Activated T-helper 1 cell treated with anti-CD3 and anti-CD28 coated beads, Interleukin-12 subunit alpha, Interleukin-12 subunit beta, Interleukin-2, Interleukin-4 antibody, amounts not matched to agents 30 ng/mL and 10 ng/mL and 1 ng/mL, durations not matched to agents 14 hours and 24 hours and 36 hours (primary cell): ENCODE measurements at places on chromosomes 5 and 9. TPM values are rescaled to one million over a fixed set of nuclear protein-coding genes. Genes with fewer than 3 reads are reported as not detected.

SLC36A3 gene
- total RNA-seq: not detected in 2 replicates

PCDHA6 gene
- total RNA-seq: not detected in 2 replicates

FBXO10 gene
- 2.3 and 2.9 TPM in 2 replicates for total RNA-seq

AQP7 gene
- not detected in 2 replicates for total RNA-seq

ERBIN gene
- 29.8 and 32.9 TPM in 2 replicates for total RNA-seq

SPATA6L gene
- not detected in 2 replicates for total RNA-seq

DND1 gene
- 3.3 and 4.1 TPM in 2 replicates for total RNA-seq

GRCh38 chr5:26757941-26758340 lies 280.4 kb downstream of the CDH9 start:
- DNase-seq: no peak

DNA sequence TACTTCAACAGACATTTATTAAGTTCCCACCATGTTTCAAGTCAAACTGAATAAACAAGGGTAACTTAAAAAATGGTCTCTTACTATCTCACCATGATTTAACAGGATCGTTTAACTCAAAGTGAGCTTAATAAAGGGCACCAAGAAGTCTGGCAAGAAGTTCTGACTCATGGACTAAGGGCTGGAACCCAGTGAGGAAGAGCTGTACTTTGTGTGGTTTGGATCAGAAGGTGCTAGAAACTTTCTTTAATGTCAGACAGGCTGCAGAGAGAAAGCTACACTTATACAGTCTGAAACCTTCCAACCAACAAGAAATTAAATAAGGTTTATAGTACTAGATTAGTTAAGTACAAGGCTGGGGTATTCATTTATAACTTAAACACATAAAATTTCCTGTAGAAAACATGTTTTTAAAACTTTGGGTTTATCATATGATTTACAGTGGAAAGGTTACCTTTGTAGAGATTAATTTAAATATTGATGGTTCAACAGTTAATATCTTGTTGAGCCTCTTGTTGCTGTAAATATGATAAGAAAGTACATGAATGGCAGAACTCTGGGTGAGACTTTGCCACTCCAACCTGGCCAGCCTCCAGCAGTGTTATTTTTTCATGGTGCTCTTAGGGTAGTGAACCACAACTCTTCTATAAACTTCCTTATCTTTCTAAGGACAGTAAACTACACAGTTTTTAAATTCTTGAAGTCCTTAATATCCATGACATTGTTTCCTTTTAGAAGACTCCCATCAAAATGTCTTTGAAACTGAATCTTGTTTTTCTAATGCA lies 162.8 kb downstream of the MAN2A1 start:
- no peak for DNase-seq

GRCh38 chr5:102818345-102818744 lies 63.2 kb downstream of the PAM start:
- DNase-seq: no peak

- no peak for DNase-seq
These were observed 36.4 kb upstream of the DAPK1 start for GRCh38 chr9:87461256-87461655.

- DNase-seq: no peak
These were observed 388.0 kb downstream of the ICE1 start for GRCh38 chr5:5810461-5810860.

DNA sequence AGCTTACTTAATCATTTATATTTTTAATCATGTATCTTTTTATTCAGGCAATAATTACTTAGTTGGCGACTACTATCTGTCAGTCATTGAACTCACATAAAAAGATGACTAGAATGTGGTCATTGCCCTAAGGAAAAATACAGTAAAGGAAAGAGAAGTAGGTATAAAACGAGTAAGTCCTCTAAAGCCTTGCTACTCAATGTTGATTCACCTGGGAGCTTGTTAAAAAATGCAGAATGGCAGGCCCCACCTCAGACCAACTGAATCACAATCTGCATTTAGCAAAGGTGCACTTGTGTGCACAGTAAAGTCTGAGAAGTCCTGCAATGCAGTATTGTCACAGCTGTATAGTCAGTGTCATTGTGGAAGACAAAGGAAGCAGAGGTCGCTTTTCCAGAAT lies 592.4 kb downstream of the CSNK1G3 start:
- DNase-seq: no peak

GRCh38 chr9:95504053-95504963 lies 12.5 kb downstream of the PTCH1 start:
- no peak for DNase-seq

GRCh38 chr9:124355039-124355940 lies 60.0 kb downstream of the PSMB7 start:
- no peak for DNase-seq

- no peak for DNase-seq
These were observed 102.0 kb upstream of the RAPGEF1 start for GRCh38 chr9:131841765-131842318.

DNA sequence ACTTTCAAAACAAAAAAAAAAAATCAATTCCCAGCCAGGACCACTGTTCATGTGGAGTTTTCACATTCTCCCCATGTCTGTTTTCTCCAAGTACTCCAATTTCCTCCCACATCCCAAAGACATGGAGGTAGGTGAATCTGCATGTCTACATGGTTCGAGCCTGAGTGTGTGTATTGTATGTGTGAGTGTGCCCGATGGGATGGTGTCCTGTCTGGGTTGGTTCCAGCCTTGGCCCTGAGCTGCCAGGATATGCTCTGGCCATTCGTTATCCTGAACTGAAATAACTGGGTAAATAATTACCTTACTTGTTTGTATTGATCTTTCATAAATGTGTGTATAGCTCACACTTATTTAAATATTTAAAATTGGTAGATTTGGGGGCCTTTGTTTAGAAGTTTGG lies 452.3 kb upstream of the RORB start:
- no peak for DNase-seq

GRCh38 chr5:180787711-180788431 lies 14.7 kb downstream of the MGAT1 start:
- DNase-seq: no peak

- no peak for DNase-seq
These were observed 315.3 kb downstream of the GADD45G start for GRCh38 chr9:89920131-89920530.

- DNase-seq: no peak
These were observed 363.9 kb downstream of the AGTPBP1 start for GRCh38 chr9:85377731-85378289.

DNA sequence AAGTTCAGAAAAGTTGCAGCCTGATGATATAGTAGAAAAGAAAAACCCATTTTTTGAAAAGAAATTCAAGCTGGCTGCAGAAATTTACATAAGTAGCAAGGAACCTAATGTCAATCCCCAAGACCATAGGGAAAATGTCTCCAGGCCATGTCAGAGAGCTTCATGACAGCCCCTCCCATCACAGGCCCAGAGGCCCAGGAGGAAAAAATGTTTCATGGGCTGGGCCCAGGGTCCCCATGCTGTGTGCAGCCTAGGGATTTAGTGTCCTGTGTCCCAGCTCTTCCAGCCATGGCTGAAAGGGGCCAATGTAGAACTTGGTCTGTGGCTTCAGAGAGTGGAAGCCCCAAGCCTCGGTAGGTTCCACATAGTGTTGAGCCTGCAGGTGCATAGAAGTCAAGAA lies 220.3 kb downstream of the CSNK1G3 start:
- DNase-seq: no peak

DNA sequence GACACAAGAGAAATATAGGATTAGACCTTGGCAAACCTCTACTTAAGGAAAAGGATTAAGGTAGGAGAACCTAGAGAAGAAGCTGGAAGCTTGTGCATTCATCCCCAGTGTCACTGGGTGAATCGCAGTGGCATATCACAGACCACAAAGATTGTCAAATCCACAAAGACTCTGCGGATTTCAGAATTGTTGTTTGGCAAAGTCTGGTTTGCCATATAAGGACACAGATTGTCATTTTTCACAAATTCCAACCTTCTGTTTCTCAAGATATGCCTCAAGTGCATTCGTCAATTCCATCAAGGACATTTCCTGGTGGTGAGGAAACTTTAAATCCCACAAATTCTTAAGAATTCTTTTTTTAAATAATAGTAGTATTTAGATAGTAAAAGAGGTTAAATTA lies 395.1 kb upstream of the PAPPA start:
- DNase-seq: no peak

- no peak for DNase-seq
These were observed 18.4 kb upstream of the CNTLN start for GRCh38 chr9:17116400-17116837.
